Type B pancreatic cell (in vitro differentiated cells): ENCODE measurements at places on chromosomes 2 and 18.

DNA sequence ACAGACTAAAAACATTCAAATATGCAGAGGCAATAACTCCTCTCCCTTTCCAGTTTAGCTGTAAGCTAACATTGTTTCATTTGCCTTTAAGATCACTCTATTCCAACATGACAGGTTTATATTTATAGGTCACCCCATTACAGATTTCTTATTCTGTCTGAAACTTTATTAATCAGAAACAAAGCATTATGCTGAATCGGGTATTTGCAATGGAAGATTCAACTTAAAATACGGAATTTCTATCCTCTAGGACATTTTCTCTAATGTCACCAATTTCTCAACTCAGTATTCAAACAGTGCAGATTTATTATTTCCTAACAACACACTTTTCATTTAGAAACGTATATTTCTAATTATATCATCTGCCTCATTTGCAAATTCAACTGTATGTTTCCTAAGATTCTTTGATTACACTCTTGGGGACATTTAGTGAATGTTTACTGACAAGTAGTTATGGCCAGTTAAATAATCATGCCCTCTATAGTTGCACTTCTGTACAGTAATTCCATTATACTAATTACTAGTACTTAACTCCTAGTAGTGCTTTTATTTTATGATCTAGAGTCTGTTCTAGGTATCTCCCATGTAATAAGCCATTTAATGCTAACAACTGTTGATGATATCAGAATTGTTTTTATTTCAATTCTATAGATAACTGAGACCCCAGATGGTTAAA lies 358.1 kb downstream of the ERBB4 start:
- DNase-seq = no peak

DNA sequence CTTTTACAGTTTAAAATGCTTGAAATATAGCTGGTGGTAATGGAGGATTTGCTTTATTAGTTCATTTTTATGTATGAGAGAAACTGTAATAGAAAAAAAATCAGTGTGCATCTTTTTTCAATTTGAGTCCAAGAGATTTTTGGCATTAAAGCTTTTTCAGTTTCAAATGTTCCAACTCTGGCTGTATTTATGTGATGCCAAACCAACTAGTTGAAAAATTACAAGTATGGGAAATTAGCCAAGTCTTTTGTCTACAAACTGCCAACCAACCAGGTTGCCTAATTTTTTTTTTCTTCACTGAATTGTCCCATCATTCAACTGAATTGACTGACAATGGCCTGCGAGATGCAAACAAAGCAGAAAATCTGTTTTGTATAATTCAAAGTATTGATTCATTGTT lies 95.7 kb downstream of the ICOS start:
- DNase-seq = no peak

- DNase-seq = no peak
Observed at GRCh38 chr2:25247792-25248512, 79.6 kb upstream of the POMC start.

GRCh38 chr2:105627534-105627933 lies 117.2 kb upstream of the NCK2 start:
- DNase-seq = no peak

DNA sequence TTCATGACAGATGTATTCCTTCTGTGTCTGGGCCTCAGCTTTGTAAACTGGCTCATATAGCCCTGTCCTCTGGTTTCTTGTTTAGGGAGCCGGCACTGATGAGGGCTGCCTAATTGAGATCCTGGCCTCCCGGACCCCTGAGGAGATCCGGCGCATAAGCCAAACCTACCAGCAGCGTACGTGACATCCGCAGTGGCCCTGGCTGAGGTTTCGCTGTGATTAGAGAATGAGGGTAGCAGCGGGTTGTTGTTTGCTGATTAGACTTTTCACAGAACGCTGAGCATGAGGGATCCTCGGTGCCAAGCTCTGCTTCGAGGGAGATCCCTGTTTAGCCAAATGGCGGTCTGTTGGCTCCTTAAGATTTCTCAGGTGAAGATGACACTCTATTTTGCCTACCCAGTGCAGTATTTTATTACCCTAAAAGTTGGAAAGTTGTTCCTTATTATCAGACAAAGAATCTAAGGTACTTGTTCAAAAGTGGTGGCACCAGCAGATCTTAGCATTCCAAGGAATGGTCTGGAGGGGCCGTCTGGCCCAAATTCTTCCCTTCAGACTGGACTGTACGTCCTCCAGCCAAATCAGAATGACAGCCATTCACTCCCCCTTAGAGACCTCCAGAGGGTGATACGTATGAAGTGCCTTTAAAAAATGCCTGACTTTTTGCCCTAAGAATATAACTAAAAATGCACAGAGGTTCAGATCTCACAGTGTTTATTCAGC lies 21.5 kb upstream of the GMCL1 start:
- DNase-seq = no peak

- DNase-seq = no peak
Observed at GRCh38 chr2:45843136-45843535, 191.7 kb downstream of the PRKCE start.
